ENCODE measurements at places on chromosomes 3 and 15. TPM values are rescaled to one million over a fixed set of nuclear protein-coding genes. Genes with fewer than 3 reads are reported as not detected.

Gene EPHB3
- 13.3 TPM for polyA plus RNA-seq

Gene TTLL13
- 2.4 TPM for polyA plus RNA-seq

Gene SLITRK3
- not detected for polyA plus RNA-seq

Gene HIGD2B
- polyA plus RNA-seq, result not detected

Gene CYP1A1
- polyA plus RNA-seq, result 1.1 TPM

Gene STIMATE
- 19.9 TPM for polyA plus RNA-seq

Gene WNT7A
- 0.04 TPM for polyA plus RNA-seq

Gene GCSAM
- polyA plus RNA-seq, result 0.07 TPM

Gene PPM1L
- polyA plus RNA-seq, result 3.5 TPM

Gene SFMBT1
- polyA plus RNA-seq, result 6.3 TPM

Gene CHRM5
- polyA plus RNA-seq, result not detected

Gene DNAH12
- 1.7 TPM for polyA plus RNA-seq

Gene RHOV
- 8.1 TPM for polyA plus RNA-seq

Gene STAB1
- polyA plus RNA-seq, result 140 TPM

Gene CHL1
- 1.9 TPM for polyA plus RNA-seq

Gene BCHE
- polyA plus RNA-seq, result 1.4 TPM

Gene AHSG
- 0.30 TPM for polyA plus RNA-seq

Gene ANKUB1
- not detected for polyA plus RNA-seq

Gene CSPG4
- 3.1 TPM for polyA plus RNA-seq

Gene CCR8
- not detected for polyA plus RNA-seq

Gene BCL2A1
- polyA plus RNA-seq, result 0.77 TPM

Gene CIP2A
- 1.0 TPM for polyA plus RNA-seq

Gene DNAH1
- 8.1 TPM for polyA plus RNA-seq

Gene KBTBD12
- polyA plus RNA-seq, result 3.7 TPM

Gene SLC9C1
- 0.07 TPM for polyA plus RNA-seq

Gene AADAC
- polyA plus RNA-seq, result 20.7 TPM

Gene IQCF5
- not detected for polyA plus RNA-seq

Gene SIDT1
- 2.0 TPM for polyA plus RNA-seq

Gene PAK6
- polyA plus RNA-seq, result 6.4 TPM

Gene IP6K1
- polyA plus RNA-seq, result 11.2 TPM

Gene ADAMTSL3
- 0.54 TPM for polyA plus RNA-seq

Gene LMCD1
- polyA plus RNA-seq, result 39.4 TPM

Gene SHQ1
- 7.1 TPM for polyA plus RNA-seq

Gene LEKR1
- polyA plus RNA-seq, result 1.1 TPM

Gene ZDHHC23
- polyA plus RNA-seq, result 2.4 TPM

Gene NLGN1
- polyA plus RNA-seq, result 0.99 TPM

Gene C3orf70
- 0.45 TPM for polyA plus RNA-seq

Gene RASL12
- polyA plus RNA-seq, result 2.8 TPM

Gene CASR
- 24.6 TPM for polyA plus RNA-seq

Gene DCLK3
- 0.04 TPM for polyA plus RNA-seq

Gene EFHB
- polyA plus RNA-seq, result 0.09 TPM

Gene ESYT3
- 1.2 TPM for polyA plus RNA-seq

Gene TXNRD3
- 5.0 TPM for polyA plus RNA-seq

Gene AQP9
- polyA plus RNA-seq, result 0.31 TPM

Gene GASK1A
- polyA plus RNA-seq, result 1.5 TPM

Gene AGTR1
- 1.5 TPM for polyA plus RNA-seq

Gene SLC6A11
- 0.04 TPM for polyA plus RNA-seq

Gene LIPC
- 1.1 TPM for polyA plus RNA-seq

Gene ACAD11
- polyA plus RNA-seq, result 31.7 TPM

Gene UQCC5
- polyA plus RNA-seq, result 41.8 TPM

Gene SYNPR
- not detected for polyA plus RNA-seq

Gene UPK1B
- 0.91 TPM for polyA plus RNA-seq
